Activated naive CD4-positive, alpha-beta T cell treated with Interleukin-2 at 50 U/mL for 16 hours (primary cell): ENCODE measurements at places on chromosomes 6 and 20.

DNA sequence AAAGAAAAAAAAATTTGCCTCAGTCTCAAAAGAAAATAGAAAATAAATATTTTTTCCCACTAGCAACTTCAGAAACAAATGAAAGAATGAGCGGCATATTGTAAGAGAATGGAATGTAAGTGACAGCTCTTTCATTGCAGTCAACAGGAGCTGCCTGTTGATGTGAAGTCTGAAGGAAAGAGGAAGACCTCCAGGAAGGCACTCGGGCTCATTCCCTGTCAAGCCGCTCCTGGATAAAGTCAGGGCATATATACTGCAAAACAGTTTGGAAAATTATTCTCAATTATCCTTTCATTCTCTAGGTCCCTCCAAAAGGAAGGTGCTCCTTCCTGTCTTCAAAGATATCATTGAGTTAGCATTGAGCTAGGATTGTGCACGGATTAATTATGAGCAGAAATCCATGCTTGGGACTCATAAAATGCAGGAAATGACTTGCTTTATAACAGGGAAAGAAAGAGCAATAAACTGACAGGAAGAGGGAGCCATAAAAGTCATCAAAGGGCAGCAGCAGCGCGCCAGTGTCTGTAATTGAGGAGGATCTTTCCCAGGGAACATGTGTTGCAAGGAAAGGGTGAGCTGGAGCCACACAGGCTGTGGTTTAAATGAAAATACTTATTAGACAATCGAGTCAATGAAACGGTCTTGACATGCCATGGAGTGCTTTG is 218.2 kb downstream of the C6orf118 start:
- DNase-seq, result no peak

DNA sequence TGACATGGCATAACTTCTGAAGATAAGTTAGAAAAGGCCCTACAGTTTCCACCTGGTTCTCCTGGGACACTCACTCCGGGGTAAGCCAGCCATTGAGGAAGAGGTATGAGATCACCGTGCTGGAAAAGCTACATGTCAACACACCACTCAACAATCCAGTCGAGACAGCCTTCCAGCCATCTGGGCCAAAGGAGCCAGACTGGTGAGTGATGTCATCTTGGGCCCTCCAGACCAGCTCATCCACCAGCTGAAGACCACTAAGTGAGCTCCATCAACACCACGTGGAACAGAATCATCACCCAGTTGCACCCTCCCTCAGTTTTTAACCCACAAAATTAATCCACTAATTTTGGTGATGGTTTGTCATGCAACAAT is 32.3 kb upstream of the RSPO4 start:
- DNase-seq, result no peak

- no peak for DNase-seq
Observed at GRCh38 chr6:169943241-169944060, 192.0 kb downstream of the ERMARD start.

DNA sequence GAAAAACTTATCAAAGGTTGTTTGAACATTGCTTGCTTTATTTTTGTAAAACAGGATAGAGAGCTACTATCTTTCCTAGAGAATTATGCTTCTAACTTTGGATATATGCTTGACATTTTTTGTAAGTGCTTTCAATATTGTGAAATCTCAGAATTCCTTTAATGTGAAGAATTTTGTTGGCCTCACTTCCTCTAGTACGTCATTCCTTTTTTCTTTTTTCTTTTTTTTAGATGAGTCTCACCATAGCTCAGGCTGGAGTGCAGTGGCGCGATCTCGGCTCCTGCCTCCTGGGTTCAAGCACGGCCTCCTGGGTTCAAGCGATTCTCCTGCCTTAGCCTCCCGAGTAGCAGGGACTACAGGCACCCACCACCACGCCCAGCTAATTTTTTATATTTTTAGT is 668.1 kb downstream of the RFPL4B start:
- DNase-seq, result no peak

DNA sequence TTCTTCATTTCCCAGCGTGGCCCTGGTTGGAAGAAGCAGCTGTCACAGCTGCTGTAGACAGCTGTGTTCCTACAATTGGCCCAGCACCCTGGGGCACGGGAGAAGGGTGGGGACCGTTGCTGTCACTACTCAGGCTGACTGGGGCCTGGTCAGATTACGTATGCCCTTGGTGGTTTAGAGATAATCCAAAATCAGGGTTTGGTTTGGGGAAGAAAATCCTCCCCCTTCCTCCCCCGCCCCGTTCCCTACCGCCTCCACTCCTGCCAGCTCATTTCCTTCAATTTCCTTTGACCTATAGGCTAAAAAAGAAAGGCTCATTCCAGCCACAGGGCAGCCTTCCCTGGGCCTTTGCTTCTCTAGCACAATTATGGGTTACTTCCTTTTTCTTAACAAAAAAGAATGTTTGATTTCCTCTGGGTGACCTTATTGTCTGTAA is 292.7 kb downstream of the ESR1 start:
- DNase-seq, result no peak

DNA sequence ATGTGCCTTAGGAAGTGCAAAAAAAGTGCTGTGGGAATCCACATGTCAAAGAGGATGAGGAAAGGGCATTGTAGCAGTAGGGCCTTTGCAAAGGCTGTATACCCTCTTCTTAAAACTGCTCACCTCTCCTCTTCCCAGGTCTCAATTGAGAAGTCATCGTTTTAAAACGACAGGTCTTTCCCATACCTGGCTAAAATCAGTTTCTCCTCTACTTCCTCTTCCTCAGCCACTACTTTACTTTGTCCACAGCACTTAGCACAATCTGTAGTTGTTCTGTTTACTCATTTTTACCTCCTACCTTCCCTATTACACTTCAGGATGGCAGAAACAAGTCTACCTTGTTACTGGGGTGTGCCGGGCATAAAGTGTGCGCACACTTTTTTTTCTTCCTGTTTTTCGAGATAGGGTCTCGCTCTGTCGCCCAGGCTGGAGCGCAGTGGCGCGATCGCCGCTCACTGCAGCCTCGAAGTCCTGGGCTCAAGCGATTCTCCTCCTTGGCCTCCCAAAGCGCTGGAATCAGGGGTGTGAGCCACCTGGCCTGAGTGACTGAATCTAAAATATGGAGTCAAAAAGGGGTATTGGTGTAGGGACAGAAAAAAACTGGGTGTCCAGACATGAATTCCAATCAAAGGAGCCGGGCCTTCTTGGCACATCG is 9.8 kb upstream of the ELOVL5 start:
- DNase-seq, result no peak

- no peak for DNase-seq
Observed at GRCh38 chr20:20562507-20562906, 149.9 kb downstream of the RALGAPA2 start.

GRCh38 chr20:57009775-57010174 is 256.7 kb downstream of the BMP7 start:
- no peak for DNase-seq
